ENCODE measurements at places on chromosomes 12 and 14.

- DNase-seq, result peak; percentile 63
These were observed 205.4 kb downstream of the NAV3 start for GRCh38 chr12:78035901-78036606.

DNA sequence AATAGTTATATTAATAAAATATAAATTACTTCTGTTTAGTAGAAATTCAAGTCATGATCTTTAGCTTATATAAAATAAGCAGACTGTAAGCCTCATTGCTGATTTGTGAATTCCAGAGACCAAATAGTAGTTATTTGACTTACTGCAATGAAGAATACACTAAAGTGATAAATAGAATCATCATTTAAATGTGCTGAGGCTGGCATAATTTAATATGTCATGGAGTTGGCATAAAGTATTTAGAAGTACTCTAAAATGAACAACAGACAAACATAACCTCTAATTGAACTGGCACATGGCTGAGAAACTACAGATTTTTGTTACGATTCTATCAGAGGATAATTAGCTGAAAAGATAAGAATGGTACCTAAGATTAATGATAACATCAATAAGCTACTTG is 45.7 kb upstream of the TRHDE start:
- DNase-seq, result no peak

DNA sequence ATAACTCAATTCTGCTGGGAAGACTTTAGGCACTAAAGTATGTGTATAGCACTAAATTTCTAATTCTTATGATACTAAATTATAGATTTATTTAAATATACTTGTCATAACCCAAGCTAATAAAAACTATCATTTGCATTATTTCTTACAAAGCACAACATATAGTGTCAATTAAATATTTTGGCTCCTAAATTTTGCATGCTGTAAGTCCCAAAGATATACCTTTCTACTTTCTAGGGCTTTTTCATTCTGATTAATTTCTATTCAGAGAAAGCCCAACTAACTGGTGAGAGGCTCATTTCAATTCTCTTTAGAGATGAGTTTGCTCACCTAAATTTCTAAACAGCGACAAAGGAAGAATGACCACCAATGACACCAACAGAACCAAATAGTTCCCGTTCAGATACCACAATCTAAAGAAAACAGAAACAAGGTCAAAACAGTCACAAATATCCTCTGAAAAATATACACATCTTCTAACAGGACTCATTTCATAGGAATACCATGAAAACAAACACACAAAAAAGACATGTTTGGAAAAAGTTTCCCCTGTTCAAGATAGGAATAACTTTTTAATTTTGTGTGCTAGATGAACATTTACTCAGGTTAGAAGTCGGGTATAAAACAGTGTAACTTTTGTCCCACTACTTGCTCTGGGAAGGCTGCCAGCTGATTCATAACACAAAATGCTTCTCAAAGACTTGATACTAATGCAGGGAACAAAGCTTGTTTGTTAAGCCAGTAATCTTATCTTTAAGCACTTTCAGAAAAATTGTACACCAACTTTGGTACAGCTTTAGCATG is 7.6 kb downstream of the SLC38A2 start:
- no peak for DNase-seq

DNA sequence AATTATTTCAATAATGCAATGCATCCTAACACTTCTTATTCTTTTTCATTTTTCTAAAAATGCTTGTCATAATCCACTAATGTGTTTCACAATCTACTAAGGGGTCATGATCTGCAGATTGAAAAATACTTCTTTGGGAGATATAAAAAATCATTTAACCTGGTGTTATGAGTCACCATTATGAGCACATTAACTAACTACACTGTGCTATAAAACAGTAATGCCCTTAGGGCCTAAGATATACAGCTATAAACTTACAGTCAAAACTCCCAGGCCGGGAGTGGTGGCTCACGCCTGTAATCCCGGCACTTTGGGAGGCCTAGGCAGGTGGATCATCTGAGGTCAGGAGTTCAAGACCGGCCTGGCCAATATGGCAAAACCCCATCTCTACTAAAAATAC is 14.2 kb downstream of the ATXN2 start:
- no peak for DNase-seq

DNA sequence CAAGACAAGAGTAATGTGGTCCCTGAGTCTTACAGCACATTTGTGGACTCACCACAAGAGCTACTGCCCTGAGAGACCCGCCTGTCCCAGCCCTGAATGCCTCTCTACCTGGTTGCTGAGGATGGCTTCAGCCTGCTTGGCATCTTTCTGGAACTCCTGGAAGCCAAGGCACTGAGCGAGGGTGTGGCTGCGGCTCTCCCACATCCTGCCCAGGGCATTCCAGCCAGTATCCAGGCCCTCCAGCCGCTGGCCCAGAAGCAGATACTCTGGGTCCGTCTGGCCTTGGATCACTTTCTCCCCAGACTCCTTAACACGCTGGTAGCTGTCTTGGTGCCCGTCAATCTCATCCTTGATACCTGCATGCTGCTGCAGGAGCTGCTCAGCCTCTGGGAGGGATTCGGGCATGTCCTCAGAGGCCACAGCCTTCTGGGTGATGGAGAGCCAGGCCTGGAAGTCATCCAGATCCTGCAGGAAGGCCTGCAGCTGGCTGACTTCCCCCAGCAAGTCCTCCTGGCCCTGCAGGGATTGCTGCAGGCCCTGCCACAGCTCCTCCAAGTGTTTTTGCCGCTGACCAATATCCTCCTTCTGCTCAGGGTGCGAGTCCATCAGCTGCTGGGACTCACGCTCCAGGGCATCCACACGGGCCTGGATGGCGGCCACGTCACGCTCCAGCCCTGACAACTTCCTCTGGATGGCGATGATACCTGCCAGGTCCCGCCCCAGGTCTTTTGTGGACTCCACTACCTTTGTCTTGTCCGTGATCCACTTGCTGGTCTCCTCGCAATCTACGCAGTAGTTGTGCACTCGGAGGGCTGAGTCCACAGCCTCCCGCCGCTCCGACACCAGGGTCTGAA is 82.3 kb downstream of the PLEKHG3 start:
- no peak for DNase-seq

DNA sequence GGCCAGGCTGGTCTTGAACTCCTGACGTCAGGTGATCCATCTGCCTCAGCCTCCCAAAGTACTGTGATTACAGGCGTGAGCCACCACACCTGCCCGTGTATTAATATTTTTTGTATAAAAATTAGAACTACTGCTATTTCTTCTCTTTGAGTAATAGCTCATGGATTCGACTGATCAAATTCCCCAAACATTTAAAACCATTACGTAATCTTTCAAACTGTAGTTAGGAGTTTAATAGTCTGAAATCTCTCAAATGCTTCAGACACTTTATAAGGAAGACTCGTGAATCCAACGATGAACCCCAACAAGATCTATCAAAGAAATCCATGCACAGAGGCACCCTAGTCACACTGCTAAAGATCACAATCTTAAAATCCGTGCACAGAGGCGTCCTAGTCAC is 16.1 kb downstream of the TECPR2 start:
- no peak for DNase-seq

- no peak for DNase-seq
These were observed at the start of gene GLI1 for GRCh38 chr12:57459750-57460467. Gene GLI1, plus strand, starts transcription at chr12:57459785. Its CDS starts 3,907 bp downstream, at chr12:57463692.

All from DMS153 (cell line).